ENCODE measurements at places on chromosomes 2 and 18.

DNA sequence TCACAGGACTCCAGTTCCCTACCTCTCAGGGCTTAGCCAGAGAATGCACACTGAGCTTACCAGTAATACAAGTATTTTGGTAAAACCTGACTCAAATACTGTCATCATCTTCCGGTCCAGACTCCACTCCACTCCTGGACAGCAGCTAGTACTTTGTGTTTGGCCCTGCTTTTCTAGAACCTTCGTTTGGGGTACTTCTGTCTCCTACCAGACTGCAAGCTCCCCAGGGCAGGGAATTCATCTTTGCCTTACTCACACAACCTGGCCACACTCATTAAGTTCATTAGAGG lies 108.9 kb upstream of the CDC42EP3 start:
- DNase-seq, result peak; percentile 20

GRCh38 chr2:236309669-236310029 lies 45.4 kb upstream of the ASB18 start:
- DNase-seq, result peak; percentile 22

- peak; percentile 72 for DNase-seq
These were observed at the start of gene DOK6 for GRCh38 chr18:69400253-69400975. DOK6 (plus strand) TSS chr18:69400888.

GRCh38 chr2:102013206-102014040 lies 21.7 kb downstream of the IL1R2 start:
- DNase-seq, result no peak

DNA sequence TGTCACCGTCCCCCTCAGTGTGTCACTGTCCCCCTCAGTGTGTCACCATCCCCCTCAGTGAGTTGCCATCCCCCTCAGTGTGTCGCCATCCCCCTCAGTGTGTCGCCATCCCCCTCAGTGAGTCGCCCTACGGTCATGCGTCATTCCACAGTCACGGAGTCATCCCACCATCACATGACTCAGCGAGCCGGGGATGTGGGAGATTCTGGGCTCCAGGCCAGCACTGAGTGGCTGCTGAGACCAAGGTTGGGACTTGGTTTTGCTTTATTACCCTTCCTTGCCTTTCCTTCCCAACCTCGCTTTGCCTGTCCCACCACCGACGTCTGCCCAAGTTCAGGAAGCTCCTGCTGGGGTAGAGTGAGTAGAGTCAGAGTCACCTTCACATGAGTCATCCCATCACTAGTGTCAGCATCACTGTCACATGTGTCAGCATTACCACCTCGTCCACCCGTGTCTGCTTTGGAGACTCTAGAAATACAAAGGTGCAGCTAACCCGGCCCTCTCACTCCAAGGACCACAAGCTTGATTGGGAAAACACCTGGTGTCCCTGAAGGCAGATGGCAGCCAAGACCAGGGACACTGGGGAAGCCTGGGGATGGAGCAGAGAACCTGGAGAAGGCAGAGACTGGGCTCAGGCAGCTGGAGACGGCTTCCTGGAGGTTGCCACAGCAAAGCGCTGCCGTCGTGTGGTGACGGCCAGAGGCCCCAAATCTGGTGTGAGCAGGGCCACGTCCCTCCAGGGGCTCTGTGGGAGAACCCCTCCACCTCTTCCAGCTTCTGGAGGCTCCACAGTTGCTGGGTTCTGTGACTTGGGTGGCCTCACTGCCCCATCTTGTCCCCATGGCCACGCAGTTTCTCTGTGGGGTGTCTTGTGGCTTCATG lies 485.2 kb upstream of the SALL3 start:
- no peak for DNase-seq

DNA sequence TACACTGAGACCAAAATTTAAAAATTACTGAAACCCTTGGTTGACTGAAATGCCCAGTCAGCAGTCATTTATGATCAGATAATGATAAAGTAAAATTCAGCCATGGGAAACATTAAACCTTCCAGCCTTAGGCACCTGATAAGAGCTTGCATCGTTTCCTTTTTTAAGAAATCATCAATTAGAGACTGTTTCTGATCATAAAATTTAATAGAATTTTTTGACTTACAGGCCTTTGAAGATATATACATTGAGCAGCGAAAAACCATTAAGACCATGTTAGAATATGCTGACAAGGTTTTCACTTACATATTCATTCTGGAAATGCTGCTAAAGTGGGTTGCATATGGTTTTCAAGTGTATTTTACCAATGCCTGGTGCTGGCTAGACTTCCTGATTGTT lies 99.6 kb upstream of the CSRNP3 start:
- DNase-seq, result no peak

DNA sequence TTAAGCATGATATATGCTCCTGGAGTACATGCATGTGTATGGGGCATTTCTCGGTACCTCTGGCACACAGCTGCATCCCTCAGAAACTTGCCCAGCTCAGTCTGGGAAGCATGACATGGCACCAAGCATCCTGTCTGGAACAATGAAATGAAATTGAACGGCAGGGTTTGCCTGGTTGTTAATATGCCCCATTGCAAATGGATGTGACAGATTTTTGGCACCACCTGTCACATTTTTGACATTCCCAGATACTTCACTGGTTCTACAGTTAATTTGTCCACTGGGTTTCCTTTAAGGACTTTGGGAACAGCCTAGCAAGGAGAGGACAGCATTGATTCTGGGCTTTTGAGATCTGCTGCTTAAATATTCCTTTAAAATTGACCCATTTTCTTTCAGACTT lies 305.8 kb downstream of the TSN start:
- no peak for DNase-seq

DNA sequence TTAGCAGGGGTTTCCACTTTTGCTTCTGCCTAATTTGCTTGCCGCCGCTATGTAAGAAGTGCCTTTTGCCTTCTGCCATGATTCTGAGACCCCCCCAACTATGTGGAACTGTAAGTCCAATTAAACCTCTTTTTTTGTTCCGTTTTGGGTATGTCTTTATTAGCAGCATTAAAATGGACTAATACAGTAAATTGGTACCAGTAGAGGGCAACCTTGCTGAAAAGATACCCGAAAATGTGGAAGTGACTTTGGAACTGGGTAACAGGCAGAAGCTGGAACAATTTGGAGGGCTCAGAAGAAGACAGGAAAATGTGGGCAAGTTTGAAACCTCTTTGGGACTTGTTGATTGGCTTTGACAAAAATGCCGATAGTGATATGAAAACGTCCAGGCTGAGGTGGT lies 216.1 kb upstream of the FSIP2 start:
- no peak for DNase-seq

DNA sequence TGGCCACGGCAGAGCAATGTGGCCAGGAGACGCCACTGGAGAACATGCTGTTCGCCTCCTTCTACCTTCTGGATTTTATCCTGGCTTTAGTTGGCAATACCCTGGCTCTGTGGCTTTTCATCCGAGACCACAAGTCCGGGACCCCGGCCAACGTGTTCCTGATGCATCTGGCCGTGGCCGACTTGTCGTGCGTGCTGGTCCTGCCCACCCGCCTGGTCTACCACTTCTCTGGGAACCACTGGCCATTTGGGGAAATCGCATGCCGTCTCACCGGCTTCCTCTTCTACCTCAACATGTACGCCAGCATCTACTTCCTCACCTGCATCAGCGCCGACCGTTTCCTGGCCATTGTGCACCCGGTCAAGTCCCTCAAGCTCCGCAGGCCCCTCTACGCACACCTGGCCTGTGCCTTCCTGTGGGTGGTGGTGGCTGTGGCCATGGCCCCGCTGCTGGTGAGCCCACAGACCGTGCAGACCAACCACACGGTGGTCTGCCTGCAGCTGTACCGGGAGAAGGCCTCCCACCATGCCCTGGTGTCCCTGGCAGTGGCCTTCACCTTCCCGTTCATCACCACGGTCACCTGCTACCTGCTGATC lies 4.9 kb downstream of the GPR17 start:
- peak; percentile 47 for DNase-seq

GRCh38 chr2:25699216-25699615 lies 25.8 kb upstream of the DTNB start:
- DNase-seq, result no peak

- no peak for DNase-seq
These were observed 2.4 kb downstream of the SCYGR8 start for GRCh38 chr2:227748079-227748478.

DNA sequence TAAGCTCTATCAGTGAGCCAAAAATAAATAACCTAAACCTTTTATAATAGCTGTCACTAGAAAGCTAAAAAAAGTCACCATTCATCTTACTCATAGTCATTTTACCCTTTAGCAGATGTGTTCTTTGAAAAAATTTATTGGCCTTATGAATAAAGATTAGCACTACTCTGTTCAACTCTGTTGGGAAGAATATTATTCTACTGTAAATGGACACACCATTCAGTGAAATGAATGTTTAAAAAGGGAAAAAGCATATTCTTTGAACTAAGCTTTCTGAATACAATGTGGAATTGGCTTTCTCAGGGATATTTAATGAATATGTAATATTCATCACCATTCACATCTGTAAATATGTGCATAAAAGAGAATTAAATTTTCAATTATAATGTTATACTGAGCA lies 422.0 kb downstream of the CBLN2 start:
- no peak for DNase-seq

GRCh38 chr2:225501022-225501421 lies 101.5 kb downstream of the NYAP2 start:
- no peak for DNase-seq

DNA sequence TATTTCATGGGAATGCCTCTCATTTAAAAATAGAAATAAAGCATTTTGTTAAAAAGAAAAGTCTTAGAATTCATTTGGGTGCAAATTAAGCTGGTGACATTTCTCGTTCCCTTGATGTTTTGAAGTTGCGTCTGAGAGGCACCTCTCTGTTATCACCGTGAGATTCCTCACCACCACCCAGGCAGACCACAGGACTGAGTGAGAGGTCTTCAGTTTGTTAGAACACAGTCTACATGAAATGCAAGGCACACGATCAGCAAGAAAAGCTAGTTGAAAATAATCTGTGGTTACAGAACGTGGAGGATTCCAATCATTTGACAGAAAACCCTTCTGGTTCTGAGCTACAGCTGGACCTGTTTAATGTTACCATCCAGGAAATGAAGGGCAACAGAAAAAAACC lies 116.0 kb downstream of the UXS1 start:
- no peak for DNase-seq

- DNase-seq, result peak; percentile 82
These were observed 163.9 kb downstream of the LDLRAD4 start for GRCh38 chr18:13382366-13382953.

- DNase-seq, result peak; percentile 78
These were observed 176.7 kb downstream of the NRP2 start for GRCh38 chr2:205858881-205859441.

DNA sequence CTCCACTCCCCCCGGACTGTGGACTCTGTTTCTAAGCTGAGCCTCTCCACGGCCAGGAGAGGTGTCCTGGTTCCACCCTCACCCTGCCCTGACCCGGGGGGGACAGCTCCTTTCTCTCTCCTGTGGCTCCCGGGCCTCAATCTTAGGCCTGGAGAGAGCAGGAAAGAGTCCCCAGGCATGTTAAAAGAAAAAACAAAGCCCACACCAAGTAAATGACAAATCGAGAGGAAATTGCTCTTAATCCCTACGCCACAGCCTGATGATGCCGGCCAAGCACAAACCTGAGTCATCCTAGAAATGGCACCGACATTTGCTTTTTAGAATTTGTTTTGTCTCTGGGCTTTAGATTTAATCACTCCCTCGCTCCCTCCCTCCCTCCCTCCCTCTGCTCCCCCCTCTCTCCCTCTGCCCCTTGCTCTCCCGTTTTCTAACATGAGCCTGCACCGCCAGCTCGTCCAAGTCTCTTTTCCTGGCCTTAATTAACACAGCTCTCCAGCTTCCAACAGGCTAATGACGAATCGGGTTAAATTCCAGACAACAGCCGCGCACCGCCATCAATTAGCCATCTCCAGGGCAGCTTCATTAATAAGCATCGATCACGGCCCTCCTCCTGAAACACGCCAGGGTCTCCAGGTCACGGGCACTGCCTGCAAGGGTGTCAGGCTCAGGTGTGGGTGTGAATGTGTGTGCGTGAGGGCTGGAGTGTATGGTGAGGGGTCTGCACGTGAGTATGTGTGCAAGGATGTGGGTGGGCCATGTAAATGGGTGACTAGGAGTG lies 230.8 kb downstream of the CELF4 start:
- DNase-seq, result peak; percentile 90

DNA sequence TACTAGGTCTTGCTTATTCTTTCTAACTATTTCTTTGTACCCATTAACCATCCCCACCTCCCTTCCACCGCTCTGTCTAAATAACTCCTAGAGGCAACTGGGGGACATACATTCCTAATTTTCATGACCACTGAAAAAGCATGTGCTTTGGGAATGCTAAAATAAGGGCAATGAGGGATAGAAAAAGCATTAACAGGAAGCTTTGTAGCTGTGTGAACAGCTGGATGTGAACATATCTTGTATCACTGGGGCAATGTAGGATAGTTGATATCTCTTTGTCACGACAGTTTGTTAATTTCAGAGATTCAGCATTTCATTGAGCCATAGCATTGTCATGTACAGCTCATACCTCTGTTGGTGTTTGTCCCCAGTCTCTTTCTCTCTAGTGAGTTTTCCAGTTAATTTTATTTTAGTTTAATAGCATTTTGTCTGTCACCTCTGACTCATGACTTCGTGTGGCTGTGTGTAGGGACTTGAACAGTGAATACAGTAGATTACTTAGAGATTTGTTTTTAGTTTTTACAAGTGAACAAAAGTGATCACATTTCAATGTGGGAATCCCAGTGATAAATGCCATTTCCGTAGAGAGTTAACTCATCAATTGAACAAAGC lies 230.3 kb upstream of the NRP2 start:
- DNase-seq, result no peak

GRCh38 chr2:105802587-105802986 lies 57.9 kb downstream of the NCK2 start:
- DNase-seq, result no peak

DNA sequence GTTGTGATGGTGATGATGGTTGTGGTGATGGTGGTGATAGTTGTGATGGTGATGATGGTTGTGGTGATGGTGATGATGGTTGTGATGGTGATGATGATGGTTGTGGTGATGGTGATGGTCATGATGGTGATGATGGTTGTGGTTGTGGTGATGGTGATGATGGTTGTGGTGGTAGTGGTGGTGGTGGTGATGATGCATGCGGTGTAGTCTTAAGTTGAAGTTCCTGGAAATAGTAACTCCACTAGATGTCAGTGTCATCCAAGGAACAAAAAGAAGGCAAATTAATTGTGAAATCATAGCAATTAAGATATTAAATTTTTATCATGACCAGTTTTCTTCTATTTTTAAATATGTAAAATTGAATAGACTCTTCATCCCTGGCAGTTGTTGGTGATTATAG lies 309.2 kb downstream of the AGAP1 start:
- no peak for DNase-seq

DNA sequence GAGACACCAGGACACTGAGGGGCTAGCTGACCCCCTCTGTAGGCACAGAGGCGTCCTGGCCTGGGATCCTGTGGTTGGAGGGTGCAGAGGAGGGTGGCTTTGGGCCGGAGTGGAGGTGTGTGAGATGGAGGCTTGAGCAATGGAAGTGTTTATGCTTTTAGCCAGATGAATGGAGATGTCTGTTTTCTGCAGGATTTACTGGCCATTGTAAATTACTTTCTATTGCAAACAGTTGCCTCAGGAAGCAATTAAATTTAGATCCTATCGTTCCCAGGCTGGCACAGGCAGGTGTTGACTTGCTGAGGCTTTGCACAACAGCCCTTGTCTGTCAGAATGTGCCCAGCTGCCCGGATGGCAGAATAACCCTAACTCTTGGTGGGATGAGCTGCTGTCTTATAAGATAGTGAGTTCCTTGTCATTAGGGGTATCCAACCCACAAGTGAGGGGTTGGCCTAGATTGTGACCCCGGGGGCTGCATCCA lies 1.8 kb upstream of the ARID5A start:
- no peak for DNase-seq

All from AG08395 (cell line).